ENCODE measurements at places on chromosomes 5 and 9. TPM values are rescaled to one million over a fixed set of nuclear protein-coding genes. Genes with fewer than 3 reads are reported as not detected.

DNA sequence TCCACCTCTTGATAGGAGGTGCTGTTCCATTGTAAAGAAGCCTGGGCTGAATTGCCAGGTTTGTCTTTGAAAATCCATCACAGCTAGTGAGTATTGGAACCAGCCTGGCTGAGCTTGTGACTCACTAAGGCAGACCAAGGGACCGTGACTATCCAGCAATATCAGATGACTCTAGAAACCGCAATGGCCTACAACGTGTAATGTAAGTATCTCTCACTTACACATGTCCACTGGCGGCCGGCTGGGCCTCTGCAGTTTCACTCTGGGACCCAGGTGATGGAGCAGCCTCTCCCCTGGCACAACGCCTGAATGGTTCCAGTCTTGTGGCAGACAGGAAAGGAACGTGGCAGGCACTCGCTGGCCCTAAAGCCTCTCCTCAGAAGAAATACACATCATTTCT is 3.1 kb upstream of the HRH2 start:
- H3K4me3 ChIP-seq = no peak overlapping the region
- H3K27ac ChIP-seq = no peak overlapping the region

GRCh38 chr5:175681045-175681967 is 23.4 kb downstream of the HRH2 start:
- DNase-seq = no peak
- no peaks in the 10 kb centered on the region for H3K27me3 ChIP-seq
- no peaks in the 10 kb centered on the region for H3K36me3 ChIP-seq

DNA sequence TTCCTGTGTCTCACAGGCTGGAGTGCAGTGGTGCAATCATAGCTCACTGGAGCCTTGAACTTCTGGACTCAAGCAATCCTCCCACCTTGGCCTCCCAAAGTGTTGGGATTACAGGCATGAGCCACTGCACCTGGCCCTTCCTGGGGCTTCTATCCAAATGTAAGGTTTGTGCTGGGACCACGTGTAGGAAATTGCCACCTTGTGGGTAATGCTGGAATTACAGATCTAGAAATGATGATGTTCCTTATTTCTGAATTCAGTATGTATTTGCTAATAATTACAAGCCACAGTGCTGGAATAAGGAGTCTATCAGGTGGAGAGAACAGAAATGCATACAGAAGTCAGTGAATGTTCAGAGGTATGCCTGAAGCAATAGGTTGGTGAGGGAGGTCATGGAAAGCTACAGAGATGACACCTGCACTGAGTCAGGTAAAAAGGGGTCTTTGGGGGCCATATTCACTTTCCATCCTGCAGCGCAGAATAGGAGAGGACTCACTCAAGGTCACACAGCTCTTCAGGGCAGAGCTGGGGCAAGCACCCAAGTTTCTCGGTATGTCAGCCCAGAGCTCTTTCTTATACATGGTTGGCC is 8.8 kb upstream of the IGFBPL1 start:
- H3K36me3 ChIP-seq = no peaks in the 10 kb centered on the region
- no peak overlapping the region for H3K27ac ChIP-seq
- no peak overlapping the region for H3K4me3 ChIP-seq
- peaks cover 14% of the 10 kb centered on the region for H3K27me3 ChIP-seq
- peak; percentile 22 for DNase-seq
- peaks cover 11% of the 10 kb centered on the region for H3K4me1 ChIP-seq

GRCh38 chr5:59140133-59140532 is 557.3 kb downstream of the RAB3C start:
- H3K4me1 ChIP-seq = no peaks in the 10 kb centered on the region
- H3K27ac ChIP-seq = no peak overlapping the region
- no peak overlapping the region for H3K4me3 ChIP-seq
- H3K36me3 ChIP-seq = no peaks in the 10 kb centered on the region
- no peaks in the 10 kb centered on the region for H3K27me3 ChIP-seq

DNA sequence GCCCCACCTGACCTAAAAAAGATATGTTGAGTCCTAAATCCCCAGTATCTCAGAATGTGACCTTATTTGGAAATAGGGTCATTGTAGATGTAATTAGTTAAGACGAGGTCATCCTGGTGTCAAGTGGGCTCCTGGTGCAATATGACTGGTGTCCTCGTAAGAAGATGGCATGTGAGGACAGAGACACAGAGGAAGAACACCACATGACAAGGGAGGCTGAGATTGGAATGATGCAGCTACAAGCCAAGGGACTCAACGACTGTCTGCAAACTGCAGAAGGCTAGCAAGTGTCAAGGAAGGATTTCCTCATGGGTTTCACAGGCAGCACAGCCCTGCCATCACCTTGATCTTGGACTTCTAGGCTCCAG is 100.4 kb upstream of the DAP start:
- H3K27ac ChIP-seq = peak overlapping the region; percentile 50
- H3K4me1 ChIP-seq = peaks cover 13% of the 10 kb centered on the region
- no peak overlapping the region for H3K4me3 ChIP-seq
- no peaks in the 10 kb centered on the region for H3K27me3 ChIP-seq
- DNase-seq = no peak
- no peaks in the 10 kb centered on the region for H3K36me3 ChIP-seq

- H3K4me3 ChIP-seq = no peak overlapping the region
- H3K27ac ChIP-seq = no peak overlapping the region
- H3K36me3 ChIP-seq = peaks cover 19% of the 10 kb centered on the region
- no peak for DNase-seq
- peaks cover 18% of the 10 kb centered on the region for H3K4me1 ChIP-seq
Measured at GRCh38 chr5:133957591-133957990, 10.8 kb downstream of the C5orf15 start.

DNA sequence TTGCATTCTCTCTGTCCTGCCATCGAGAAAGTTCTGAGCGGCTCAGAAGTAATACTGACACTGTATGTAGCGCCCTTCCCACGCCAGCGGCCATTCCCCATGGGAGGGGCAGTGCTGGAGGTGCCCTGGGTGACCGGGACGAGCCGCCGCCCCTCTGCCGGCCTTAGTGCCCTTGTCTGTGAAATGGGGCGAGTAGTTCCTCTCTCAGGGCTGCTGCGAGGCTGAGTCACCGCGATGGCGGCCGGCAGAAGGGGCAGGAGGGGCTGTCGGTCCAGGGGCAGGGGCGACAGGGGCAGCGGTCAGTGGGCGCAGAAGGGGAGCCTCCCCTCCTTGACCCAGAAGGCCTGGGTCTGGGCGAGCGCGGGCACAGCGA is 148.9 kb downstream of the GAPVD1 start:
- DNase-seq = no peak
- no peak overlapping the region for H3K27ac ChIP-seq
- no peaks in the 10 kb centered on the region for H3K27me3 ChIP-seq
- H3K36me3 ChIP-seq = no peaks in the 10 kb centered on the region
- peaks cover 4% of the 10 kb centered on the region for H3K4me1 ChIP-seq
- H3K4me3 ChIP-seq = no peak overlapping the region

DNA sequence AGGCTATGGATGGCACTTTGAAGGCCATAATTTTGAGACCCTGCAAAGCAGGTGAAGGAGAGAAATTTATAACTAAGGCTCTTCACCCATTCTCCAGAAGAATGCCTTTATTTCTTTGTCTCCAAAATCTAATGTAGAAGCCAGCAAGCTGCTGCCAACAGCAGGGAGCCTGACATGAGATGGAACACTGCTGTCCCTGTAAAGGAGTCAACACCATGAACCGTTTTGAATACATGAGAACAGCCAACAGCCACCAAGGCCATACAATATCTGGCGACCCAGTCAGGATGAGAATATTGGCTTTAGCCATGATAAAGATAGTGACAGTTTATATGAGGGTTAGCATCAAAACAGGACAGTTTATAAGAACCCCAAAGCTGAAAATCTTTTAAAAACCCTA is 121.2 kb upstream of the LIFR start:
- no peak overlapping the region for H3K4me3 ChIP-seq
- no peak overlapping the region for H3K27ac ChIP-seq
- no peaks in the 10 kb centered on the region for H3K36me3 ChIP-seq

DNA sequence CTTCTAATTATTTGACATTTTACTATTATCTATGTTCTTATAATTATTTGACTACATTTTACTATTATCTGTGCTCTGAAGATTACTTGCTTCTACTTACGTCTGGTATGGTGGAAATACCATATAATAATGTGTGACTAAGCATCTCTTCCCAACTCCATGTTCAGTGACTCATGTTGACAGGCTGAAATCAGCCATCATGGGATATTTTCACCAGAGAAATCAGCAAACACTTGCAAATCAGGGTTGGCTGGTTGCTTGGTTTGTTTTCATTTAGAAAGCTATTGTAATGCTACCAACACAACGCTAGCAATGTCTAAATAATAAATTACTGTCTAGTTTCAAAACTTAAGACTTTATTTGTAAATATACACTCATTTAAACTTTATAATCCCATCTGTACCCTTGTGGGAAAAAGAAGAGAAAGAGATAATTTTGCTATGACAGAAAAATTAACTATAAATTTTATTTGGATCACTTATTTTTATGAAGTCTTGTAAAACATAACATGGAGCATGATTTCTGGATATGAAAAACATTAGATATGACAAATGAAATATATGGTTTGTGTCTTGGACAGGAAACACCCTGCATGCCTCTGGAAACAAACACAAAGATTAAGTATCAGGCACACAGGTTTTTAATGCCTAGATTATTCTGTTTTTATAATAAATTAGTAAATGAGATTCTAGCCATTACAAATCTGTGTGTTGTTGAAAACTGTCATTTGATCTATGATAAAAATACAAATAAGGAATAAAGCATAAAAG is 337.6 kb downstream of the BNC2 start:
- peak; percentile 86 for DNase-seq
- H3K4me1 ChIP-seq = peaks cover 12% of the 10 kb centered on the region
- H3K36me3 ChIP-seq = peaks cover 4% of the 10 kb centered on the region
- H3K27me3 ChIP-seq = no peaks in the 10 kb centered on the region

DNA sequence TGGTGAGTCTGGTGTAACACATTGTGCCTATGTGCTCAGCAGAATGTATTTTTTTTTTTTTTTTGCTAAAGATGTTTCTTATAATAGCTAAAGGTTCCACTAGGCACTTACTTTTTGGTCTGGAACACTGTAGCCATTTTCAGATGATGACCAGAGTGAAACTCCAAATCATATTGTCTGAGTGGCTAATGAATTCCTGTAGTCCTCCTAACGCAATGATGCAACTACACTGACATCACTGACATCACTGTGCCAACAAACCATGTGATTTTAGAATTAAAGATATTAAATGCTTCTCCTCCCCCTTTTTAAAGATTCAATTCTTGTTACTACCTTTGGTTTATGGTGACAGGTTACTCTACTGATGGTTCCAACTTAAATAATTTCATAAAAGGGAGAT is 28.8 kb downstream of the JAKMIP2 start:
- DNase-seq = no peak
- H3K27ac ChIP-seq = no peak overlapping the region
- no peak overlapping the region for H3K4me3 ChIP-seq
- no peaks in the 10 kb centered on the region for H3K4me1 ChIP-seq
- H3K36me3 ChIP-seq = no peaks in the 10 kb centered on the region

DNA sequence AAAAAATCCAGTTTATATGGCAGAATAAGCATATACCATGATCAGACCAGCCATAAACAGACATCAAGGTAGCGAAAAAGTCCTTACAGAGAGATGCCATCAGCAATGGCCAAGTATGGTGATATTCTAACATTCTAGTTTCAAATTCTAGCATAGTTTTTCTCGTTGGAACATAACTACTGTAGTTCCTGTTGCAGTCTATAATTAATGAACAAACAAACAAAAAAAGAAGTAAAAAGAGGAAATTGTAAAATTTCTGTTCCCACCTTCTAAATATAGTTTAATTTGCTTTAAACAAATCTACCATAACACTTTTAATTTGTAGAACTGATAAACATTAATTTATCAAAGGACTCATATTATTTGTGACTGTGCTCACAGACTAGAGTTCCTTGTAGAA is 9.9 kb upstream of the CD180 start:
- H3K36me3 ChIP-seq = no peaks in the 10 kb centered on the region
- no peak for DNase-seq

GRCh38 chr5:173317091-173317730 is 11.0 kb downstream of the STC2 start:
- peaks cover 26% of the 10 kb centered on the region for H3K4me1 ChIP-seq
- no peak overlapping the region for H3K4me3 ChIP-seq
- peaks cover 35% of the 10 kb centered on the region for H3K36me3 ChIP-seq
- no peak overlapping the region for H3K27ac ChIP-seq

DNA sequence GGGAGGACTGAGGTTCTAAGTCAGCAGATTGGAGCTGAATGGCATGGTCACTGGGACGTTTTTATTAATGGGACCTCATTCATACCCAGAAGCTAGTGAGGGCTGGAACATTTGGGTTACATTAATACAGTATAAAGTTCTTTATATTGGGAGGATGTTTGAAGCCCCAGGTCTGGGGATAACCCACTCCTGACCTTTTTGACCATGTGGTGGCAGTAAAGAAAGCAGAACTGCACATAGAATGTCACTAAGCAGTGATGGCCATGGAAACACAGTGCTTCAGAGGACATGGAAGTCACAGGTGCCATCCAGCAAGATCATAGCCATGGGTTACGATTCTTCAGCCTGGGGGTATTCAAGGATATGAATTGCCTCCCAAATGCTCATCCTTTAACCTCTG is 176.0 kb downstream of the ATP10B start:
- no peak for DNase-seq
- H3K4me3 ChIP-seq = no peak overlapping the region
- H3K36me3 ChIP-seq = no peaks in the 10 kb centered on the region

GRCh38 chr5:160473681-160474080 is 52.0 kb downstream of the PTTG1 start:
- no peaks in the 10 kb centered on the region for H3K36me3 ChIP-seq
- peaks cover 23% of the 10 kb centered on the region for H3K4me1 ChIP-seq
- H3K27ac ChIP-seq = no peak overlapping the region
- H3K27me3 ChIP-seq = no peaks in the 10 kb centered on the region
- H3K4me3 ChIP-seq = no peak overlapping the region

GRCh38 chr9:74551266-74551665 is 54.1 kb downstream of the RORB start:
- no peak overlapping the region for H3K4me3 ChIP-seq
- H3K36me3 ChIP-seq = no peaks in the 10 kb centered on the region
- DNase-seq = no peak

- DNase-seq = no peak
- H3K4me1 ChIP-seq = peaks cover 5% of the 10 kb centered on the region
- H3K36me3 ChIP-seq = no peaks in the 10 kb centered on the region
- H3K4me3 ChIP-seq = no peak overlapping the region
Measured at GRCh38 chr5:111147502-111147901, 55.4 kb downstream of the WDR36 start.

GRCh38 chr9:107211284-107211923 is 71.7 kb upstream of the RAD23B start:
- H3K27me3 ChIP-seq = no peaks in the 10 kb centered on the region
- H3K27ac ChIP-seq = no peak overlapping the region
- peaks cover 29% of the 10 kb centered on the region for H3K4me1 ChIP-seq
- H3K36me3 ChIP-seq = no peaks in the 10 kb centered on the region

GRCh38 chr9:130143279-130143893 is 28.8 kb upstream of the NCS1 start:
- H3K36me3 ChIP-seq = no peaks in the 10 kb centered on the region
- no peak for DNase-seq
- no peak overlapping the region for H3K27ac ChIP-seq

- no peak for DNase-seq
- H3K27ac ChIP-seq = no peak overlapping the region
- no peak overlapping the region for H3K4me3 ChIP-seq
Measured at GRCh38 chr5:149617760-149618306, 36.5 kb downstream of the ARHGEF37 start.

PCDHGA3 gene
- 0.17 TPM for total RNA-seq

NR6A1 gene
- 14.5 TPM for total RNA-seq

CRB2 gene
- total RNA-seq = 2.4 TPM

ANKRD18A gene
- 4.0 TPM for total RNA-seq

STPG3 gene
- not detected for total RNA-seq

CD14 gene
- 0.34 TPM for total RNA-seq

PCDHB7 gene
- 1.0 TPM for total RNA-seq

CFAP90 gene
- 0.84 TPM for total RNA-seq

SYK gene
- total RNA-seq = 0.41 TPM

PHF2 gene
- total RNA-seq = 12.3 TPM

AGPAT2 gene
- total RNA-seq = 38.0 TPM

Data from astrocyte (in vitro differentiated cells and primary cell).